NCI-H2107 (cell line): ENCODE measurements at places on chromosomes 1 and 21.

DNA sequence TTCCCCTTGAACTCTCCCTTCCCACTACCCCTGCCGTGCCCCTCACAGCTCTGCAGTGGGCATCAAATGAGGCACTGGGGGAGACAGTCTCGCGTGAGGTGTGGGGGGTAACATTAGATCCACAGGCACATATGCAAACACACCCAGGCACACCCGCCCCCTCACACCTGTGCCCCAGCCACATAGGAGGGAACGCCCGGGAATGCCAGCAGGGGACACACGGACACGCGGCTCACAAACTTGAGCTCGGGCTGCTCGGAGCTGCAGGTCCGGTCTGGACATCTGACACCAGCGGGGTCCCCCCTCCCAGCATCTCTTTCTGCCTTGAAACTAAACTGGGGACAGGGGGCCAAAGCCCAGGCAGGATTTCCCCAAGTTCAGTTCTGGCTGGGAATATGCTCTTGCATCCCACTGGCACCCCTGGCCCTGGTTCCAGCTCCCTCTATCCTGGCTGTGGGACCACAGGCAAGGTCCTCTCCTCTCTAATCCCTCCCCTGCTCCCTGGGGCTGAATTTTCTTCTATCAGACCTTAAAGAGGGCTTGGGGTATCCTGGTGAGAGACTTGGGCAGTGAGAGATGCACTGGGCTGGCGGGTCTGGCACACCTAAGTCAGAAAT, 30.6 kb downstream of the CDCP2 start:
- no peak for DNase-seq

DNA sequence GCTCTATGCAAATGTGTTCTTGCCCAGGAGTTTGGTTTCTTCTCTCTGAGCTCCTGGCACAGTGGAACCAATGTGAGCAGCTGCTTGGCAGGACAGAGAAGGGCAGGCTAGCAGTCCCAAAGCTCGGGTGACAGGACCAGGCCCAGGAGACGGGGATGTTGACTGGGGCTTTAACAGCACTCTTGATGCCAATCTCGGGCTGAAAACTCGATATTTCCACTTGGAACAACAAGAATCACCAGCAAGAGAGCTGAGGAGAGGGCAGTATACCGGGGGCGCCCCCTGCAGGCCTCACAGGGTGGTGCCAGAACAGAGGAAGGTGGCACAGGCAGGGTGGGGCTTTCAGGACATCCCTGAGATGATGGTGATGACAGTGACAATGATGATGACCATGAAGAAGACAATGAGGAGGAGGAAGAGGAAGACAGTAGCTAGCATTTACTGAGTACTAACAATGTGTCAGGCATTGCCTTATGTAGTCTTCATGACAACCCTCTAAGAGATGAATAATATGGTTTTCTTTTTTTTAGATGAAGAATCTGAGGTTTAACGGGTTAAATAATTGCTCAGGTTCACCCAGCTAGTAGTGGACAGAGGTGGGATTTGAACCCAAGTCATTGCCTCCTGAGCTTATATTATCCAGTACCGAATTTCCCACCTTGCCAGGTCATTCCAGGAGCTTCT, 2.7 kb upstream of the KCNJ9 start:
- DNase-seq, result no peak

DNA sequence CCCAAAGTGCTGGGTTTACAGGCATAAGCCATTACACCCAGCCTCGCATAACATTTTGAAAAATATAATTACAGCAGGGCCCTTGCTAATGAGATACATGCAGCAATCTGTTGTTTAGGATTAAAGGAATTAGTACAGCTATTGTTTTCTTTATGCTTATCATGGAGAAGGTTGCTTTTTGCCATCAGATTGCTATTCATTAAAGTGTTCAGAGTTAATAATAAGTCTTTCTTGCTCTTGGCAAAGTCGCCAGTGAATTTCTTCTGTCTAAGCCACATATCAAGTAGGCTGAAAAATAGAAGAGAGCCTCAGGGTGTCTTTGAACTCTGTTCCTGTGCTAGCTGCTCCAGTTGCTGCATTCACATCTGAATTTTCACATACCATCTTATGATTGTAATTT, 144.1 kb downstream of the POU2F1 start:
- DNase-seq, result no peak

DNA sequence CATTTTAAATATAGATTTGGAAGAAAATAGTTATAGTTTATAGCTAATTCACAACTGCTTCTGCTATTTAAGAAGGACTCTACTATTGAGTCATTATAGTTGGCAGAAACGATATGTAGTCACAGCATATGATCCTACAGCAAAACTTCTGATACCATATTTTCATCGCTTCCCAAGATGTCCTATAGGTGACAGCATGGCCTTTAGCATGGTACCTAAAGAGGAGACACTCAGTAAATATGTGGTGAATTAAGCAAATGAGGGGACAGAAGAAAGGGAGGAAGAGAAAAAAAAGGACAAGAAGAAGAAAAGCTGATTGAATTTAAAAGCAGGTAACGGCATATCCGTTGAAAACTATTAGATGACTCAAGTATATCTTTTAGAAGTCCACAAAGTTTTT, 77.2 kb downstream of the PTGER3 start:
- DNase-seq, result no peak

GRCh38 chr1:226444901-226445300, 37.0 kb upstream of the PARP1 start:
- no peak for DNase-seq

DNA sequence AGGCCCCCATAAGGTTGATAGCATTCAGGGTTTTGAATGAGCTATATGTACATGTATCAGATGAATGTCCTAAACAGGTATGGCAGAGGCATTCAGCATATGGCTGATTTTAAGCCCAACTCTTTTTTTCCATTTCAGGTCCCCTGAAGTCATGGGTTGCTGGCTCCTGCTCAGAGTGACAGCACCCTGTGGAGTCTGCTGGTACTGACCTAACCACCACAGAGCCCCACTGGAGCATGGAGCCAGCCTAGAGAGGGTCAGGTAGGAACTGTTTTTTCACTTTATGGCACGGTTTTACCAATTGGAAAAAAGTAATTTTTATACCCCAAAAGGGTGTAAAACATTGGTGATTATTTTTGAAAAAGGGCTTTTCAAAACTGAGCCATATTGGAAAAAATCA, 82.5 kb upstream of the MPC2 start:
- DNase-seq, result no peak

GRCh38 chr1:160293020-160293968, 8.4 kb upstream of the PEX19 start:
- DNase-seq, result no peak

GRCh38 chr21:45595574-45596295, 47.8 kb upstream of the PCBP3 start:
- no peak for DNase-seq

GRCh38 chr1:155173478-155174323, at the start of gene TRIM46:
Gene TRIM46 (plus strand): TSS chr1:155173849. CDS start chr1:155173967, 118 bp downstream.
- peak; percentile 44 for DNase-seq

DNA sequence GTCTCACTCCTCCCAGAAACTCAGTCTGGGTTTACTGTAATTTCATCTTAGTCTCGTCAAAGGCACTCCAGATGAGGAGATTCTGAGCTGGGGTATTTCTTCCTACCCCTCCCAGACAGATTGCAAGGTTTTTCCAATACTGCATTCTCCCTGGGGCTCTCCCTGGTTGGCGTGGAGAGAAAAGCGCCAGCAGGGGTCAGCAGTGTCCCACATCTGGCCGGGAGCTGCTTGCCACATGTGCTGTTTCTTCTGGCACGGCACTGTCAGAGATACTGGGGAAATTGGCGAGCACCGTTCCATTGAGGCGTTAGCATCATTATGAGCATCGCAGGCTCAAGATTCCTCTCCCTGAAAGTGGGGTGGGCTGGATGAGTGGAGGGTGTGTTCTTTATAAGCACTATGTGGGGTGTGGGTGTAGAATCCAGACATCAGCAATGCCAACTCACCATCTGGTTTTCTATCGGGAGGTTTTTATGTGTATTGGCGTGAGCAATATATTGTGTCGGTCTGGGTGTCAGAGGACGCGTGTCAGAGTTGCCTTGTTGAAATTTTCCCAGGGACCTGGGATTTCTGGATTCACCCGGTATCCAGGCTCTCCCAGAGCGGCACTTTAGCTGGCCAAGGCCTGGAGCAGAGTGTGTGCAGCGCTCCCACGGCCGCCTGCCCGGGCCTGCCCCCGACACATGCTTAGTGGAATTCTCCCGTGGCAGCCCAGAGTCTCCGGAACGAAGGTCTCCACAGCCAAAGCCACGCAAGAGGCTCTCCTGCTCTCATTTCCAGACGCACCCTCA, 8.0 kb upstream of the NAV1 start:
- DNase-seq, result peak; percentile 65

GRCh38 chr1:156721131-156721530, 7.1 kb upstream of the METTL25B start:
- DNase-seq, result no peak

DNA sequence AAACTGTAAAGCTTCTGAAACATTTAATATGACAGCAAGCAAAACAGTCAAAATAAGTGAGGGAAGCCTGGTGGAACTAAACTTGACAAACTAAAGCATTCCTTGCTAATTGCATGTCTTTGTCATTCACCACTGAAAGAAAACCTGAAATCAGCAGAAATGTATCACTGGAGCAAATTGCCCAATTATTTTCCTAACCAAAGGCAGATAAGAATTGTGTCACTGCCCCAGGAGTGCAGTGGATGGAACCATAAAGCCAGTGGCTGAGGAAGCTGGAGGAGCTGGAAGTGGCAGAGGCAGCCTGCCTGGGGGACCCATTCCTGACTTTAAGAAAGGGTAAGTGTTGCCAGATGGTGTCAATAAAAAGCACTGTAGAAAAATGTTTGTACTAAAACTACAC, 2.7 kb upstream of the SLC30A10 start:
- DNase-seq, result no peak

DNA sequence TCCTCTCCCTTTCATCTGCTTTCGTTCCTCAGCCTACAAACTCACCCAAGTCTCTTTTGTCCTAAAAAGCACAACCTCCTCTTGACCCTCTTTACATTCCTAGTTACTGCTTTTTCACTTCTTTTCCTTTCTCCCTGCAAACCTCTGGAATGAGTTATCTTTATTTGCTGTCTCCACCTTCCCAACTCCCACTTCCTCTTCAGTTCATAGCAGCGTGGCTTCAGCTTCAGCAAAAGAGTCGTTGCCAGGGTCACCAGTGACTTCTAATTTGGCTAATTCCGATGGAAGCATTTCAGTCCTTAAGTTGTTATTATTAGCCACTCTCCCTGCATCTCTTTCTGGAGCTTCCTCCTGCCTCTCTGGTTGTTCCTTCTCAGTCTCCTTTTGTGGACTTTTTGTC, 6.2 kb upstream of the TMEM54 start:
- DNase-seq, result no peak

GRCh38 chr1:18482721-18483425, 2.1 kb downstream of the KLHDC7A start:
- DNase-seq, result no peak

DNA sequence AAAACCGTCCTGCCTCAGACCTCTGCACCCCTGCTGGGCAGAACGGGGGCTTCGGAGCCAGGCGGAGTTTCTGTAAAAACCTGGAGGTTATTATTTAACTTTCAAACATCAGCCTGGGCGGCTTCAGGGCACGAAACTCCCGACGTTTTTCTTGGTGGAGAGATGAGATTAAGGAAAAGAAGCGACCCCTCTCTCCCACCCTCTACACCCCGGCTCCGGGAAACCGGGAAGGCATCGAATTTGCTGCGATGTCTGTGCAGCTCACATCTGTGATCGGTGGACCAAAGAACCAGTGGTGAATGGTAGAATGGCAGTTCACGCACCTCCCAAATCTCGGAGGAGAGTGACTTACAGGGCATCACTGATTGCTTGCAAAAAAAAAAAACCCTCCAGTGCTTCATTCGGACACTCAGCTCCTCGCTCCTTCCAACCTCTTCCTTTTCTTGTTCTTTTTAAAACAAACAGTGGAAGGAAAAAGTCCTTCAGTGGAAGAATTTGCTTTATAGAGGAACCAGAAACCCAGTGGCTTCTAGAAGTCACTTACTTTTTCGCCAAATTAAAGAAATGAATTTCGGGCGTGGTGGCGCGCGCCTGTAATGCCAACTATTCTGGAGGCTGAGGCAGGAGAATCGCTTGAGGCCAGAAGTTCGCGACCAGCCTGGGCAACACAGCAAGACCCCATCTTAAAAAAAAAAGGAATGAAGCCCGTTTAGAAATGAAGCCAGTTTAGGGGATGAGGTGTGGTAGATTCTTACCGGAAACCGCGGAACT, 884 bp downstream of the PHACTR4 start:
- peak; percentile 48 for DNase-seq

GRCh38 chr1:3003941-3004270, 17.4 kb upstream of the ACTRT2 start:
- no peak for DNase-seq
